CD4-positive, alpha-beta memory T cell (primary cell): ENCODE measurements at places on chromosomes 5 and 9. TPM values are rescaled to one million over a fixed set of nuclear protein-coding genes. Genes with fewer than 3 reads are reported as not detected.
A peak's percentile ranks its signal among the peaks of the same experiment; 100 is the strongest.

The AP3S1 gene
- total RNA-seq, result 46.3 TPM

DNA sequence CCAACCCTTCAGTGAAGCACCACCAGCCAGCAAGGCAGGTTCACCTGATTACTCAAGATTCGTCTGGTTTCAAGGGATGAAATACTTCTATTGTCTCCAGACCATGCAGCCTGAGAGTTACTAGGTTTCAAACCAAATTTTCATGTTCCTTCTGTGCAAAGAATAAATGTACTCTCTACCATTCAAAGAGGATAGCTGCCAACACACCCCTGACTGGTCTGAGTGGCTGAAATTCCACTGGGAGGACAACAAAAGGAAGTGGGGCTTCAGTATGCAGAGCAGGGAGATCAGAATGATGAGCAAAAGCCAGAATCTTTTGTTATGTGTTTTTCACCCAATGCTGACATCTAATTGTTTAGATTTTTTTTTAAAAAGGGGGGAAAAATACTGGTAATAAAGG is 356.3 kb downstream of the BNC2 start:
- DNase-seq, result no peak

The NMUR2 gene
- not detected for total RNA-seq

- DNase-seq, result no peak
Measured at GRCh38 chr5:88743231-88743834, 139.7 kb downstream of the MEF2C start.

DNA sequence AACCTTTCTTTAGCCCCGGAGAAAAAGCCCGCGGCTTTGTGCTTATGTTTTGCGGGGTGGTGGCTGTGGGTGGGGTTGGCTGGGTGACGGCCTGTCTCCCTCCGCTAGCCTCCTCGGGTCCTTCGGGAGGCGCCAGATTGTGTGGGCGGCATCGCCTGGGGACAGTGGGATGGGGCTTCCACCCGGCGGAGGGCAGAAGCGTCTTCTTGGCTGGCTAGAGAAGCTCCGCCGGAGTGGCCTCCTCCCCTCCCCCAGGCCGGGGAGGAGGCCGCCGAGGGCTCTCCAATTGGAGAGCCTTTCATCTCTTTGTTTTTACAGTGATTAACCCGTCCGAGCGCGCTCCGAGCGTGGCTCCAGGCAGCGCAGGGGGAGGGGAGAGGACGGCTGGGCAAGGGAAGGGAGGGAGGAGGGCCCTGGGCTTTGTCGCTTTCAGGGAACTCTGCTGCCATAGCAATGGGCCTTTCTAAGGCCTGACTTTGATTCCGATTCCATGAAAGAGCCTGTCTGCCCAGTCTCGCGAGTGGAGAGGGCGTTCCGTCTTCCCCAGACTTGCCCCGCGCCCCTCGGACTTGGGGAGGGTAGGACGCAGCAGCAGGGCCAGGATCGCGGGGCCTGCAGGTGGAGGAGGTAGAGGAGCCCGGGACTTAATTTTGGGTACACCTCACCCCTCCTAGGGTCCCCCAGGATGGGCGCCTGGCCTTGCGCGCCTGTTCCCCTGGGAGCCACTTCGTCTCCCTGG is 36.7 kb upstream of the TIFAB start:
- DNase-seq, result no peak

- no peak for DNase-seq
Measured at GRCh38 chr5:66234241-66234640, 90.1 kb downstream of the SREK1 start.

DNA sequence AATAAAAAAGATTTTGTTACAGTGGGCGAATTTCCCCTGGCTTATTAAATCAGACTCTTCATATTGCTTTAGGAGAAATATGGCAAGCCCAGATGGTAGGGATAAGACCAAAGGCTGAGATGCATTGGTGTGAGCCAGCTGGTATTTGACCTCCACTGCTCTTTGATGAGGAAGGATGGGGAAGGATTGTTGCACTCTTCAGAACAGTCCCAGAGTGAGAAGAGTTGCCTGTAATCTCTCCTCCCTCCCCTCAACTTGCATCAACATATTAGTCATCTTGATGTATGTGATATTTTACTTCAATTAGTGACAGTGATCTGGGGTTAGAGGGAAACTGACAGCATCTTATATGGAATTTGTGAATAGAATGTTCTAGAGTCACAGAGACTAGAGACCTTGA is 136.6 kb downstream of the ADAMTS12 start:
- DNase-seq, result no peak

- no peak for DNase-seq
Measured at GRCh38 chr9:109245310-109245897, 75.5 kb downstream of the EPB41L4B start.

- no peak for DNase-seq
Measured at GRCh38 chr9:18622186-18622836, 148.4 kb downstream of the ADAMTSL1 start.

The GPR150 gene
- total RNA-seq, result 1.5 TPM

The CCL27 gene
- total RNA-seq, result not detected

DNA sequence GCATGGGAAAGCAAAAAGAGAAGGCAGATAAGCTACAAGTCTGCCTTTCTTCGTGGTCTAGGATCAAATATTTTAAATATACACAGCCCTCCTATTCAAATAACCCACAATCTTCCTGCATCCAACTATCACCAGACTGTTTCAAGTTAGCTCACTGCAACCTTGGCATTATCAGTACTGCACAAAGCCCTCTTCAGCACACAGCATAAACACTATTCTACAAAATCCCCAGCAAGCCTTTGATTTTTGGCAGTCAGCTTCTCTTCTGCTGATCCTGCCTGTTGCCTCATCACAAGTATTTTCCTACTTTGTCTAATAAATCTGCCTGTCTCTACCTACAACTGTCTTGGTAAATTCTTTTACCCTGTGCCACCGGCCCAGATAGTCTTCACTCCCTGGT is 142.9 kb downstream of the COX7C start:
- DNase-seq, result no peak

GRCh38 chr5:131281133-131281867 is 17.4 kb downstream of the CDC42SE2 start:
- DNase-seq, result peak; percentile 80

The ARSI gene
- not detected for total RNA-seq

DNA sequence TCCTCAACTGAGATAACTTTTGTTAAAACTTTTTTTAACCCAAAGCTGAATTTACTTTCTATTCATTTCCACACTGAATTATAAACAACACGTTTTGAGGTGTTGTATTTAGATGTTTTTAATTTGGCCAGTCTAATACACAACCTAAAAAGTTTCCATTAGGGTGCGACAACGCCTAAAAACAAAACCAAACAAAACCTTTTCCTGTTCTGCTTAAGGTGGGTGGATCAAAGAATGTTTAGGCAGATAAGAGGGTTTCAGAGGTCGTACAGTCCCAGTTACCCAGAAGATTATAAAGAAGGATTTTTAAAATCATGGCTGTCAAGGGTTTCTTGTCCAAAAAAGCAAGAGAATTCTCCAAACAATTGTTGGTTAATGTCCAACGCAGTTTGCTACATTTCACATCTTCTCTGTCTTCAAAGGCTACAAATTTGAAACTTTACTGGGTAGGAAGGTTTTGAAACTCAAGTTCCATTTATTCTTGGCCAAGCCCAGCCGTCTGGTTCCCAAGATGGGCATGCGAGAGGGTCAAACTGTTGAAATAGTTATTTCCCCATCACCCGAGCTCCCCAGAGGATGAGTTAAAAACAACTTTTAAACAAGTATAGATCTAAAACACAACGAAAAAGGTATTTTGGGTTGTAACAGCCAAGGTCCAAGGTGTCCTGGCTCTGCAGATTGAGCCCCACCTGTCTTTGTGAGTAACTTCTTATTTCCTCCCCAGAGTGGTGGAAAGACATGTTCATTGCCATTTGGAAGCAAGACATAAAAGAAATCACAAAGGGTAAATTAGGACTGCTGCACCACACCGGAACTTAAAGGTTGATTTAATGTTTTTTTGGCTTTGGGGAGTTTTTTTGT is 122.8 kb upstream of the MAP3K1 start:
- DNase-seq, result peak; percentile 31

GRCh38 chr9:37146410-37146809 is 26.0 kb downstream of the ZCCHC7 start:
- peak; percentile 40 for DNase-seq

DNA sequence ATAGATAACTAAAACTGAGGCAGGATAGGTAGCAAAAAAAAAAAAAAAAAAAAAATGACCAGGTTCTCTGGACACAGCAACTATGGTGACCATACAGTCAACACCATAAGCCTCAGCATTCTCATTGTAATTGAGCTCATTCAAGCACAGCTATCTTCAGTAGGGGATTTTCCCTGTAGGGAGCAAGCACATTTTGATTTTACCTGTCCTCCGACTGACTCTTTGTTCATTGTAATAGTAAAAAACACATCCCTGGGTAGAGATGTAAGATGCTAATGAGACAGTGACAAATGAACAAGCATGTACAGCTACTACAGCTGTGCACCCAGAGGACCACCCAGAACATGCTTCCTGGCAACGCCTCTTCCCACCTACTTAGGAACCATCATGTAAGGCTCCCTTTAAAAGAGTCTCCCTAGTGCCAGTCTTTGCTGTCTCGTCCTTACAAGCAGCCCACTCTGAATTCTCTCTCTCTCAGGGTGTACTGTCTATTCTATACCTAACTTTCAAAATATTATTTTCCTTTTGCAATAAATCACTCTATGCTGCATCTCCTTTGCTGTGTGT is 65.0 kb upstream of the FBXW11 start:
- no peak for DNase-seq

DNA sequence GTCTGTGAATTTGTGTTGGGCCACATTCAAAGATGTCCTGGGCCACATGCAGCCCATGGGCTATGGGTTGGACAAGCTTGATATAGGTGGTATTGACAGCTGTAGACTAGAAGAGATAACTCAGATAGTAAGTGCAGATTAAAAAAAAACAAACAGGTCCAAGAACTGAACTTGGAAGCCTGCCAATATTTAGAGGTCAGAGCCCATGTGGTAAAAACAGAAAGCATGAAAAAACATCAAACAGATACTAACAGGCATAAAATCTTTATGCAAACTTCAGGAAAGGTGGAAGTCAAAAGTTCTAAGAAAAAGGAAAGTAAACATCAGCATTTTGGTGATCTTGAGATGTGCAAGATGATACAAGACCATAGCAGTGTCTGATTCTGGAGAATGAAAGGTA is 155.1 kb upstream of the NR4A3 start:
- DNase-seq, result peak; percentile 13

DNA sequence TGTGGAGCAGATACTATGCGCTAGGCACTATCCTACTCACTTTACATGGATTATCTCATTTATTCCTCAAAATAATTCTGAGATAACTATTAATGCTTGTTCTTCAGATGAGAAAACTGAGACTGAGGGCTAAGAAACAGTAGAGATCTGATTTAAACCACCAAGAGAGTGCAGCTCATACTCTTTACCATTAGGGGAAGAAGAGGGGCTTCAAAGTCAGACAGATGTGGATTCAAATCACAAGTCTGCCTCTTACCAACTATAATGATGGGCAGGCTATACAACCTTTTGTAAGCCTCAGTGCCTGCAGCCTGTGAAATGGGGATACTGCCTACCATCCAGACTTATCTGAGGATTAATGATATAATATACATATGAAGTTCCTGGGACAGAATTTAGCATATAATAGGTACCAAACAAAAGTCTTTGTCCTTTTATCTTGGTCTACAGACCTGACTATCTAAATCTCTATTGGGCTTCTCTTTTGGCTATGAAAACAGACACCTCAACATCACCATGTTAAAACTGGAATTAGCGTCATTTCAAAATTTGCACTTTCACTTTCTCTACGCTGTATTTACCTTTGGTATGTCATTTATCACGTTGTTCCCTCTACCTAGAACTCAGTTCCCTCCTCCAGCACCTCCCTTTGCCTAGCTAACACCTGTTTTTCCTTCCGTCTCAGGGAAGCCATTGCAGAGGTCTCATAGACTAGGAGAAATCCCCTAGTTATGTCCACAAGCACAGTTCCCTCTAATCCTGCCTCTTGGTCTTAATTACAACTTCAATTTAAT is 13.8 kb upstream of the TMEM267 start:
- no peak for DNase-seq

GRCh38 chr5:2863675-2864433 is 112.4 kb upstream of the IRX2 start:
- DNase-seq, result no peak

- DNase-seq, result no peak
Measured at GRCh38 chr5:135053989-135054388, 20.0 kb upstream of the PITX1 start.

DNA sequence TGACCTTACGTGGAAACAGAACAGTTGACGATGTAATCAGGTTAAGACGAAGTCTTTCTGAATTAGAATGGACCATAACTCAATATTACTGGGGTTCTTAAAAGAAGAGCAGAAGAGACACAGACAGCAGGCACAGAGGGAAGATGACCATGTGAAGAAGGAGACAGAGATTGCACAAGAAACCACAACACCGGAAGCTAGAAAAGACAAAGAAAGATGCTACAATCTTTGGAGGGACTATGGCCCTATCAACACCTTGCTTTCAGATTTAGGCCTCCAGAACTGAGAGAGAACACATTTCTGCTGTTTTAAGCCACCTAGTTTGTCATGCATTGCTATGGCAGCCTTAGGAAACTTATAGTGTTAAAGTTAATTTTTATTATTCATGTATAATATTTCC is 27.1 kb downstream of the CDH9 start:
- no peak for DNase-seq

GRCh38 chr5:132837868-132838267 is 7.4 kb upstream of the SHROOM1 start:
- DNase-seq, result no peak

DNA sequence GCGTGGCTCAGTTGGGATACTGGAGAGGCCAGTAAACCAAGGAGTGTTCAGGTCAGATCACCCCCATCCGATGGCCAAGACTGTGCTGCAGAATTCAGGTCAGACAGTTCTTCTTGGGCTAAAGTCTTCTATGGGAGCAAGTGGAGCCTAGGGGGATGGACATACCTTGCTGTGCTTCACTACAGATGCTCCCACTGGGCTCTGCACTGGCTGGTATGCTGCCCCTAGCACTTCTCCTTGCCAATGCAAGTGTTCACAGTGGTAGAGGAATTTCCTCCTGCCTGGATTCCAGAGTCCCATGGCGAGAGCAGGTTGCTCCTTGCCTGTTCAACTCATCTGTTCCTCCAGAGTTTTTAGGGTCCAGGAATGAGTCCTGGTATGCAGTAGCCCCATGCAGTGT is 134.2 kb upstream of the EDIL3 start:
- DNase-seq, result no peak

DNA sequence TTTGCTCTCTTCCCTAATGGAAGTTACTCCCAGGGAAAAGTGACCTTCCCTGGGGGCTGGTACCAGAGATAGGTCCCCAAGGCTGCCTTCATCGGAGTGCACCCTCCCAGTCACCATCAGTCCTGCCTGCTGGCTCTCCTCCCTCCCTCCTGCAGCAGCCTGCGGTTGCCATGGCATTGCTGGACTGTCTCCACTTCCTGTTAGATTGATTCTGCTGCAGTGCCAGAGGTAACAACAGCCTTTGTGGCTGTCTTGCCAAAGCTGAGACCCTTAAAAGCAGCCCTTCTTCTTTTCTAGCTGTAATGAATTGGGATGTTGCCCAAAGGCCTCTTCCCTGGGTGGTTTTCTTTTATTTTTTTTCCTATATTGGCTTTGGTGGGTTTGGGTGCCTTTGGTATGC is 78.1 kb upstream of the PRLR start:
- DNase-seq, result no peak

- no peak for DNase-seq
Measured at GRCh38 chr9:19620326-19620725, 168.5 kb downstream of the SLC24A2 start.
